AML-193 (cell line): ENCODE measurements at places on chromosomes 1 and 21.

GRCh38 chr1:12756768-12757413 is 10.9 kb downstream of the CFAP107 start:
- no peak for DNase-seq

DNA sequence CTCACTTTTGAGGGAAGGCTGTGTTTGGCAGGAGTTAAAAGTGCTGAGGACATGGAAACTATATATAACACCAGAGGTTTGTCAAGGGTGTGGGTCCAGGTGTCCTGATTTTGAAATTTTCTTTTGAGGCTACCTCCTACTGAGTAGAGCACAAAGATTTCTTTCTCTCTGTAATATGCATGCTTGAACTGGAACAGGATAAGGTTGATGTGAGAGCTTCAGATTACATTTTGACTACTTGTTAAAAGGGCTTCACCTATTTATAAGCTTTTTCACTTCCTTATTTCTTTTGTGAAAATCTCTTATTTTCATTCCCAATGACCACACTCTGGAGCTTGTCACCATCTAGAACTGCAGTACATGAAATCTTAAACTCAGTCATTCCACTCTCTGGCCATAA is 59.8 kb upstream of the PLA2G4A start:
- DNase-seq, result no peak

GRCh38 chr1:112849425-112850033 is 106.5 kb downstream of the SLC16A1 start:
- DNase-seq, result no peak

DNA sequence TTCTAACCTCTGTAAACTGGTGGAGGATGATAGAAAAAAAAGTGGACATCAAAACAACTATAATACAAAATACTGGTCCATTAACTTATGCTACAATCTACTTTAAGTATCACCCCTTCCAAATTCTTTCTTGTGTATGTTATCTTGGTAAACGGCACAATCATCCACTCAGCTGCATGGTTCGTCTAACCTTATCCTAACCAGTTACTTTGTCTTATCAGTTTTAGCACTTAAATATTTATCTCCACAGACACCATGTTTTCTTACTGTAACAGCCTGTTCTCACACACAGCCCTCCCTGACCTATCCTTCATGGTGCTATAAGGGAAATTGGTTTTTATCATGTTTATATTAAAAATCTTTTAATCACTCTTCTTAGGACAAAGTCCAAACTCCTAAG is 157.2 kb downstream of the PTGER3 start:
- DNase-seq, result no peak

GRCh38 chr21:42156690-42157605 is 62.0 kb upstream of the ABCG1 start:
- DNase-seq, result no peak

- DNase-seq, result no peak
Observed at GRCh38 chr1:233719655-233720341, 105.9 kb downstream of the KCNK1 start.

GRCh38 chr1:45793942-45794604 is 9.3 kb upstream of the MAST2 start:
- DNase-seq, result no peak

- peak; percentile 60 for DNase-seq
Observed at GRCh38 chr21:39385299-39386145, 36.6 kb upstream of the HMGN1 start.

DNA sequence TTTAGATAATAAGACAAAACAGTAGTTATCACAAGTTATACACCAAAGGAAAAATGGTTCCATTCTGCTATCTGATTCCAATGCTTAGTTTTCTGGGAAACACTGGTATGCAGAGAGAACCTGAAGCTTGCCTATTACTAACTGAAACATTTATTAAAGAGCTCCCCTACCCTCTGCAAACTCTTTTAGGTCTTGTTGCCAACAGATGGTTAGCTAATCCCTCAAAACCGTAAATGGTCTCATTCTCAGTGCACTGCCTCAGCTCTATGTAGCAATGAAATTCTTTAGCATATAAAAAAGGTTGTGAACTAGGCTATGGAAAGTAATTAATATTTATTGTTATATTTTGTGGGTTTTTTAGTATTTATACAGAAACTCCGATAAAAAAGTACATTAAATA is 20.4 kb downstream of the C21orf91 start:
- no peak for DNase-seq

DNA sequence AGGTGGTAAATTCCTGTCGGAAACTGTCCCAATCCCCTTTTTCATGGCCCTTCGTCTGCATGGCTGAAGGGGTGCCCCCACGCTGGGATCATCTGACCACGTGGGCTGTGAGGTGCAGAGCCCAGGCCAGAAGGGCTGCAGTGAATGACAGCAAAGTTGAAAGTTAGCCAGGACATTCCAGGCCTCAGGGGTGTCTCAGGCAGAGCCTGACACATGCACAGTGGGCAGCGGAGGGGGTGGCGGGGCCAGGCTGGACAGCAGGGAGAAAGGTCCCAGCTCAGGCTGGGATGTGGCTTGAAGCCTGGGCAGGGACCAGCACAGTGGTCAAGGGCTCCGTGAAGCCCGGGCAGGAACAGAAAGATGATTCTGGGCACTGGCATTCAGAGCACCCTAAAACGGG is 49.6 kb downstream of the GRIK3 start:
- no peak for DNase-seq

DNA sequence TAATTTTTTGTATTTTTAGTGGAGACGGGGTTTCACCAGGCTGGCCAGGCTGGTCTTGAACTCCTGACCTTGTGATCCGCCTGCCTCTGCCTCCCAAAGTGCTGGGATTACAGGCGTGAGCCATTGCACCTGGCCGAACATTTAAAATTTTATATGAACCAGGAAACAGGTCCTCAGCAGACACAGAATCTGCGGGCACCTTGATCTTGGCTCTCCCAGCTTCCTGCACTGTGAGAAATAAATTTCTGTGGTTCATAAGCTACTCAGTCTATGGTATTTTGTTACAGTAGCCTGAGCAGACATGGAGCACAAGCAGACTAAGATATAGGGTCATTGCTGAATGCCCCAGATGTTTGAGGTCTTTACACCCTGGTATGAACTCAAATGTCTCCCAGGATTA is 23.6 kb upstream of the CTH start:
- DNase-seq, result no peak

DNA sequence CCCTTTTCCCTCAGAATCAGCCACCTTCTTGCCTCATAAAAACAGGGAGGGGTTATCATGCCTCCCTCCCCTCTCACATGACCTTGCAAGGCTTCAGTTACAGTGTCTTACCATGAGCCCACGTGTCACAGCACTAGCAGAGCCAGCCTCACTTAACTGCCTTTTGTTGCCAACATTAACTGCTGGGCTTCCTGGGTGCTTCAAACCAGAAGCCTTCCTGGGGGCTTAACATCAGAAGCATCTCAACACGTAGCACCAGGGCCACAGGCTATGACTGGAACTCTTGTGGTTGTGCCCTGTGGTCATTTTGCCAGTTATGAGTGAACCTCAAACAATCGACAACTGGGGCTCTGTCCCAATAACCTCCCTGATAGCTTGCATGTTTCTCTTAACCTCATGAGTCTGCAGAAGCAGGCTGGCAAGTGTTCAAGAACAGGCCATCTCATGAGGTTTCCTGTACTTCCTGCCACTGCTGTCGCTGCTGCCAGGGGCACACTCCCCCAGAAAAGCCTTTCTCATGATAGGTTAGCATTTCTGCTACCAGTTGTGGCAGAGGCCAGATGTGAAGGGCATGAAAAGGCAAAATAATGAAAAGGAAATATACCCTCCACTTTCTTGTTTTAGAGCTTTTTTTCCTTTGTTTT is 132.2 kb downstream of the GLUL start:
- peak; percentile 100 for DNase-seq

DNA sequence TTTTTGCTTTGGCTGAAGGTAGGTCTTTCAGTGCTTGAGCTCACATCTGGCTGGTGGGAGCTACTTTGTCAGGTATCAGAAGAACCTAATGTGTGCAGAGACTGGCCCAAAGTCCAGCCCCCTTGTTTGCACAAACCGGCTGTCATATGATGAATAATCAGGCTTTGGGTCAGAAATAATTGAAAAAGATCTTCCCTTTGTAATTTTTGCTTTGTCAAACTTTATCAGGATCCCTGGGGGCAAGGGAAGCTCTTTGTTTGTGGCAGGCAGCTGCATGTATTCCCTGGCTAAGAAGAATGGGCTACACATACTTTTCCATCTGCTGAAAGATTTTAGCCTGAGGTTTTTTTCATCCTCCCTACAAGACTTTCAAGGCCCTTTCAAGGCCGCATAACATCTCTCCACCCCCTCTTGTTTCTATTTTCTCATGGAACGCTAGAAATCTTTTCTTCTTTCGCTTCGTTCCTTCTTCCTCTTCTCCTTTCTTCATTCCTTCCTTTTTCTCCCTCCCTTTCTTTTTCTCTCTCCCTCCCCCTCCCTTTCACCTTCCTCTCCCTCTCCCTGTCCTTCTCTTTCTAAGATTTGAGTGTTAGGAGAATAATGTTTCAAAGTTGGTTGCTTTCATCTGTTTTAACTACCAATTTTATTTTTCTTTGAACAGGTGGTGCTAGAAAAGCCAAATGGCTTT is 25.5 kb downstream of the TUFT1 start:
- DNase-seq, result no peak

DNA sequence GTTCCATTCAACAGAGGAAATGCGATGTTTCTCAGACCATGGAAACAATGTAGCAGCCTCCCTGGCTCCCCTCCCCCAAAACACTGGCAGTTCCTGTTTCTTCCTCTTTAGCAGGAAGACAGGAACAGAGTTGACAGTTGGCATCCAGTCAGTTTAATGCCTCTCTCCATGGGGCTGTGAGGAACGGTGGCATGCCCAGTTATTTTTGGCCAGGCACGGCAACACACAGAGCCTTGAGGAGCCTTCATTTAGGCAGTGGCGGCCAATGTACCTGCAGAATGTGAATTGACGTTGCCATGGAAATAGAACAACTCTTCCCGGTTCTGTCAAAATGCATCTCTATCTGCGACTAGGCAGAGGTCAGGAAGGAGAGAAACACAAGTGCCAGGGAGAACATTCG is 330.6 kb downstream of the DSCAM start:
- peak; percentile 13 for DNase-seq

DNA sequence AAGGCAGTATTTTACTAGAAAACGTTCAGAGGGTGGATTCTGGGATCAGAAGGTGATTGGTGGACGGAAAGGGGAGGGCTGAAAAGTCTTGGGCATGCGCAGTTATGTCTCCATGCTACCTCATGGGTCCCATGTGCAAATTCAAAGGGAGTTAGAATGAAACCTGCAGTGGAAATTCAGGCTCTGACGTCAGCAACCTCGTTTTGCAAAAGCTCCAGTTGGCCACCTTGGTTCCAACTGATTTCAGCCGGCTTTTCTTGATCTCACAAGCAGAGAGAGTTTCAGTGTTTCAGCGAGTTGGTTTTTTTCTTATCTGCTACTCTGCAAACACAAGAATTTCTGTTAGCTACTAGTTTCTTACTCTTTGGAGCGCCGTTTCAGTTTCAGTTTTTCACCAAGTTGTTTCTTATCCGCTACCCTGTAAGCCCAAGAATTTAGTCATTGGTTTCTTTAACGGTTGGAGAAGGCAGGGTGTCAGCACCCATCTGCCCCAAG is 69.8 kb upstream of the PGBD5 start:
- DNase-seq, result no peak

DNA sequence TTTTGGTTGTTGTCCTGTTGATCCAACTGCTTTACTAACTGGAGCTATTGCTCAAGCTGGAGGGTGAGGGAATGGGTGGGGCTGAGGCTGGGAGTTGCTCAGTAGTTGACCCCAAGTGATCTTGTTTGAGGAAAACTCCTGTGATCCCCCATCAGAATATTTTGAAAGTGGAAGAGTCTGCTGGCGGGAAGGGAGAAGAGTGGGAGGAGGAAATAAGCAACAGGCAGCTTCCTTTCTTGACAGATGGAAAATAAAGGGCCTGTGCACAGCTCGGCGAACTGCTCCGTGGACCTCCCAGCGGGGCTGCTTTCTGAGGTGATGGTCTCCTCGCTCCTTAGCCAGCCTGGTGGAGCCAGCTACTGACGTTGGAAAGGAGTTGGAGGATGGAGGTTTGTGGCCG is 199.1 kb upstream of the LMO4 start:
- no peak for DNase-seq

DNA sequence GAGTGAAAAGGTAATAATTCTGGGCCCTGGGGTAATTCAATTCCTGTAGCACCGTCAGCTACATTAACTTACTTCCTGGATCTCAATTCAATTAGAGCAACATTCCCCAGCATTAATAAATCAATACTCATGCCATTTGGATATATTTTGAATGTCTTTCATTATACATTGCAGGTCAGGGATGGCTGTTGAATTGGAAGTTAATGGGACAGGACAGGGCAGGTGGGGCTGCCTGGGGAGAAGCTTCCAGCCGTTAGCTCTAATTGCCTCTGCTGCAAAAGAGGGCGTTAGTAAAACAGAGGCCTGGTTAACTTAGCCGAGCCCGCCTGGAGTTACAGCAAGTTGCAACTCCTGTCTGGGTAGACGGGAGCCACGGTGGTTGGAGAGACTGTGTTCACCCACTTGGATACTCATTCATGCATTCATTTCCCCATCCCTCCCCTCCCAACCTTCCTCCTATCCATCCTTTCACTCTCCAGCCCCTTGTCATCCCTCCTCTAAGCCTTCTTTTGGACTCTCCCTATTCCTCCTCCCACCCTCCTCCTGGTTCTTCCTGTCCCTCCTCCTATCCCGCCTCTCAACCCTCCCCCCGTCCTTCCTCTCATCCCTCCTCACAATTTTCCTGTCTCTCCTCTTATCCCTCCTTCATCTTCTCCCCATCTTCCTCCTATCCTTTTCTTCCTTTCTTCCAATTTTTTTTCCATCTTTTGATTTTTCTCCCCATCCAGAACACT is 137.6 kb upstream of the RUNX3 start:
- DNase-seq, result no peak

DNA sequence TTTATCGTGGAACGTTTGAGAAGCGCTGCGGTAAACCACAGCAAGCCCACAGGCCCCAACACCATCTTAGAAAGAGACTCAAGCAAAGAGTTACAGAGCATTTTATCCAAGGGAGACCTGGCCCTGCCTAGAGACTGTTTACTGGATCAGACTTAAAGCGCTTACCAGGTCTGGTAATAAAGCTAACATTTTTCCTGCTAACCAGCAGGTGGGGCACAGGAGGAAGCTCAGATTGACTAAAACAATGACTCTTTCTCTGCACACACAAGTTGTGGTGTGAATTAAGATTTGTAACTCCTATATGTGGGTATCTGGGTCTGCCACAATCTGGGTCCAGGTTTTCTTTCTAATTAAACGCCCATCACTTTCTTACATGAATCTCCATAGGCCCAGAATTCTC is 136.5 kb upstream of the ETS2 start:
- DNase-seq, result peak; percentile 8

- no peak for DNase-seq
Observed at GRCh38 chr1:162725301-162725837, 65.1 kb upstream of the HSD17B7 start.

- DNase-seq, result no peak
Observed at GRCh38 chr21:15332572-15332971, 267.8 kb upstream of the NRIP1 start.

GRCh38 chr1:209733409-209734192 is 22.3 kb upstream of the TRAF3IP3 start:
- no peak for DNase-seq
